ENCODE measurements at places on chromosomes 12 and 14.

DNA sequence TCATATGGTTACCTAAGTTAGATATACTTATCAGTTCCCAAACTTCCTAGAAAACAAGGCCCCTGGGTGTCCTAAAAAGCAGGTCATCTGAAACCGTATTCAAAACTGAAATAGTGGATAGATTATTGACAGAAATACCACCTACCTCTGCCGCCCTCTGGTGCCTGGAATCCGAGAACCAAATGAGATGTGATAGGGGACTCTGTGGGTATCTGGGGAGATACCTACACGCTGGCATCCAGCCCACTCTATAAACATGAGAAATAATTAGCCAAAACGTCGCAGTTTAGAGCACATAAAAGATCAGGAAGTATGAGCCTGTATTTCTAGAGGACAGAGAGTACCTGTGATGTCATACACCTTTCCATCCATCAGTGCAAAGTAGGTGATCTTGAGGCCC, 4.4 kb downstream of the ORMDL2 start:
- no peak for DNase-seq

DNA sequence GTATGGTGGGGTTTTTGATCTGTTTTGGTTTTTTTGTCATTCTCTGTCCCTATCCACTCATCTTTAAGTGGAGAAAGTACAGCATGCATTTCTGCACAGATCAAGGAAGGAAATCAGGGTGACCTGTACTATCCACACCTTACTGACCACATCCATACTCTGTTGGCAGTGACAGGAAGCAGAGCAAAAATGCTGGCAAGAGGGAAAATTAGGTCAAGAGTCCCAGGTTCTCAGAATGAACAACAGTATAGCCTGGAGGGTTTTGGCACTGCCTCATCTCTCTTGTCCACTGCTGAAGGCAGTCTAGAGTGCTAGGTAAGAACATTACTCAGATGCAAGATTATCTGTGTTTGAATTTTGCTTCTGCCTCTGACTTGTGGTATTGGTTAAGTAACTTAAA, 70.7 kb downstream of the TAOK3 start:
- no peak for DNase-seq

- no peak for DNase-seq
Measured at GRCh38 chr12:57992001-57992400, 50.6 kb downstream of the ATP23 start.

GRCh38 chr14:95299271-95299670, 20.4 kb downstream of the CLMN start:
- DNase-seq = no peak

DNA sequence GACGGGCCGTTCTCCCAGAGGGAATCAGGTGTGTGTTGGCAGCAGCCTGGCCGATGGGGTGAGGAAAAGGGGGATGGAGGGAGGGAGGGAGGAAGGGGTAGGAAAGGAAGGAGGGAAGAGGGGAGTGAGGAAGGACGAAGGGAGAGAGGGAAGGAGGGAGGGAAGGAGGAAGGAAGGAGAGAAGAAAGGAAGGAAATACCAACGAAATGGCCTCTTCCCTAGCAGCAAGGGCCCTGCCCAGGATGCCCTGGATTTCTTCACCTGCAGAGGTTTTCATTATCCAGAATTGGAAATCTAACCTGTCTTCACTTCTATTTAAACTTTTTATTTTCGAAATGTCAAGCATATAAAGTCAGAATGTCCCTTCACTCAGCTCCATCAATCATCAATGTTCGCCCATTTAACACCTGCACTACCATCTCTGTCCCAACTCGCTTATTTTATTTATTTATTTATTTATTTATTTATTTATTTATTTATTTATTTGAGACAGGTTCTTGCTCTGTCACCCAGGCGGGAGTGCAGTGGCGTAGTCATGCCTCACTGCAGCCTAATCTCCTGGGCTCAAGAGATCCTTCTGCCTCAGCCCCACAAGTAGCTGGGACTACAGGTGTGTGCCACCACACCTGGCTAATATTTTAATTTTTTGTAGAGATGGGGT, 70.7 kb downstream of the ACACB start:
- DNase-seq = no peak

- peak; percentile 75 for DNase-seq
Measured at GRCh38 chr14:61562321-61563161, 132.8 kb upstream of the HIF1A start.

- DNase-seq = no peak
Measured at GRCh38 chr12:91948504-91948903, 197.1 kb downstream of the BTG1 start.

DNA sequence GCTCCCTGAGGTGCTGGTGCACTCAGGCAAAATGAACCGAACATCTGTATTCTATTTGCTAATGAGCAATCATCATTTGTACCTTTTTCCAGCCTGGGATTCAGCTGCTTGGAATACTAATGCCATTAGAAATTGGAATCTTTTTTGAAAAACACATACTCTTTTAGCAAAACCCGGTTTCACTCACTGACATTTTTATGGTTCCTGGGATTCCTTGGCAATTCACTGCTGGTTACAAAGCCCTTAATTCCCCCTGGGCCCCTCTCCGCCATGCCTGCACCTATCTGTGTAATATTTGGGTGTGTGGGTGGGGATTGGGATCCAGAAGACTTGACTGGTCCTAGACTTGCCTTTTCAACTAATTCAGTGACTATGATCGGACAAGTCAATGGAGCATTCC, 199.1 kb downstream of the FOXN3 start:
- no peak for DNase-seq

GRCh38 chr12:70534466-70534865, 102.8 kb downstream of the PTPRB start:
- DNase-seq = no peak

- DNase-seq = no peak
Measured at GRCh38 chr14:105171004-105171673, 2.6 kb upstream of the JAG2 start.

DNA sequence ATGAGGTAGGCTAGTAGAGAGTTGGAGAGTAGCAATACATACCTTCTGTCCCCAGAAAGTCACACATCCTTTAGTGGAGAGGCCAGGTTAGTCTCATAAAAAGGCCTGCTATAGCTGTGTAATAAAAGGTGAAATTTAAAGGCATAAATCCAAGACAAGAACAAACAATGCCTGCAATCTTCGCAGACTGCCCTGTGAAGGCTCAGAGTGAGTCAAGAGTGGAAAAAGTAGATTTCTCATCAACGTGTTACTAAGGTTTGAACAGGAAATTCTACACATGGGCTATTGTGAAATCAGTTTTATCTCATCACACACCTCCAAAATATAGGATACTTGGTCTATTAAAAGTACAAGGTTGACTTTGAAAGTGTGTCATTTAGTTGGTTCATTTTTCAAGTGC, at the start of gene KLRC1:
TSS of gene KLRC1 (minus strand) at position 222 of the 400 bp plus-strand sequence. CDS start 2,221 bp downstream, outside the sequence.
- no peak for DNase-seq

Data from activated CD8-positive, alpha-beta memory T cell treated with anti-CD3 and anti-CD28 coated beads, Interleukin-2, amount 10 ng/mL, durations not matched to agents 7 days and 5 days (primary cell).